NCI-H2227 treated with DMSO at 0.1 percent for 48 hours (cell line): ENCODE measurements at places on chromosomes 5 and 9.

- no peak for DNase-seq
These were observed 164.5 kb upstream of the NFIB start for GRCh38 chr9:14478175-14479162.

DNA sequence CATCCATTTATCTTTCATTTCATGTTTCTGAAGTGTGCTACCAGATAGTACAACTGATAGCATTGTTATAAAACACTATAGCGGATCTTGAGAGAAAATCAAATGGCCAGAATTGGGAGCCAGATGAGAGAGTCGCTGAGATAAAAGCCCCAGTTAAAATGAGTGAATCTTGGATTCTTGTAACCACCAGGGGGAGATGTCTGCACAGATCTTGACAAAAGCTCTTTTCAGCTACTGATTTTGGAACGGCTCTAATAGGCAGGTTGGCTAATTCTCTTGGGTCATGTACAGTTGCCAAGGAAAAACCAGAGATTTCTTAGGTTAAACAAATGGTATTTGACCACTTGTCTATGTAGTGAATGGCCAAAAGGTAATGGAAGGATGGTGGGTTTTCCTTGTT lies 21.7 kb downstream of the F2RL2 start:
- DNase-seq, result no peak

DNA sequence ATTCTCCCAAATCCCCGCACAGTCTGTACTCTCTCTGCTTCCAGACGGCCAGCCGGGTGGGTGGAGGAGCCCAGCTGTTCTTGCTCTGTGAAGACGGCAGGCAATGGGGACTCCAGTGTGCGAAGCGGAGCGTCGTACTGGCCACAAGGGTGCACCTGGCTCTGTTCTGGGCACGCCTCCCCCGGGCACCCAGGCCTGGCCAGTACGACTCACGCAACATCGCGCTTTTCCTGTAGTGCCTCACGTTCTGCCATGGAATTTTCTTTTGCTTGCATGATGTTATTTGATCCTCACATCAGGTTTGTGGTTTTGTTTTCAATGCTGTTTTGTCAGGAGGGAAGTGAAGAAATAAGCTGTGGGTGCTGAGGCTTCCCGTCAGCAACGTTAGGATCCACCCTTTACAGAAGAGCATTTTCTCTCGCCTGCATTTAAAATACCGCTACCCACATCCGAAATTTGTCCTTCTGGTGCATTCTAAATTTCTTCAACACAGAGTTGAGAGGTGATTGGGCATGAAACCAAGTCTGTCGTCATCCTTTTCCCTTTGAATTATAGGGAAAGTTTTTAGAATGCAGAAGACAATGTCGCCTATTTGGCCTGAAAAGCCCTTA lies 311.7 kb downstream of the TRIM36 start:
- no peak for DNase-seq

- DNase-seq, result peak; percentile 39
These were observed 15.2 kb downstream of the PTGES start for GRCh38 chr9:129737479-129738274.

DNA sequence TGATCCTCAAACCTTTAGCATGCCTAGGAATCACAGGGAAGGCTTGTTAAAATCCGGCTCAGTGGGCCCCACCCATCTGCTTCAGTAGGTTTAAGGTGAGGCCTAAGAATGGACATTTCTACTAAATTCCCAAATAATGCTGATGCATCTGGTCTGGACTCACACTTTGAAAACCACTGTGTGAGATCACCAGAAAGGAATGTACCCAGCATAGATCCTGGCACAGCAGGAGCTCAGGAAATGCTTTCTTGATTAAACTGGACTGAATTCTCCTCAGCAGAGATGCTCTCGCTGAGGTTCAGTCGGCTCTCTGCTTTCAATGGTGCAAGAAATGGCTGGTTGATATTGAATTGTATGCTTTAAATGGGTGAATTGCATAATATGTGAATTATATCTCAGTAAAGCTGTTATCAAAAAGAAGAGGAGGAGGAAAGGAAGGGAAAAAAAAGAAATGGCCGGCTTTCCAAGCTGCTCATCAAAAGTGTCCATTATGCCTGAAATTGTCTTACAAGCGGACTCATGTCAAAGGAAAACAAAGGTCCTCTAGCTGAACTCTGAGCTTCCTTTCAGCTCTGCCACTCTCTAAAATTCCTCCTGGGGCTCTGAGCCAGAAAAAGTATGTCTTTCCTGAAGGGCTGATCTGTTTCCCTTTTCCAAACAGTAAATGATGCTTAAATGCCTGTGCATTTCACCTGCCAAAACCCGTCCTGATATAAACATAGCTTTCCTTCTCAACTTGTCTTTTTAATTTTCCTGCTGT lies 77.6 kb upstream of the SAP30L start:
- DNase-seq, result peak; percentile 15

DNA sequence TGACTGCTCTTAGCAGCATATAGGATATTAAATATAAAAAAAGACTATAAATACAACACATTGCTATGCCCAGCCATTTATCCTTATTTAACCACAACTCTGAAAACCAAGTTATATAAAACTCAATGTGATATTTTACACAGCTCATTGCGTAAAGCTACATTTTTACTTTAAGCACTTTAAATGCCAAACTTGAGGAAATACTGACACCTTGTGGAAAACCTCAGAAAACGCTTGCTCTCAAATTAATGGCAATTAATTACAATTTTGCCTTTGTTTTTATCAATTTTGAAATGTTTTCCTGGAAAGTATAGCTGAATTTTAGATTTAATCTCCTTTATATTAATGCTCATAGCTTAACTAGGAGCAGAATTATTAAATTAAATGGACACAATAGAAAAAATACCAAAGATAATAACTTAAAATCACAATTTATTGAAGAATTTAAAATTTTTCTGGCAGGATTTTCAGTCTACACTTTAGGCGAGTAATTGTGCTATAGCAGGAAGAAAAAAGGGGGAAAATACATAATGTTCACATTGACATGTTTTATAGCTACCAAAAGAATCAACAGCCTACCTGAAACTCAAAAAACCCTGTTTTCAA lies 25.2 kb upstream of the PLAC8L1 start:
- DNase-seq, result no peak

DNA sequence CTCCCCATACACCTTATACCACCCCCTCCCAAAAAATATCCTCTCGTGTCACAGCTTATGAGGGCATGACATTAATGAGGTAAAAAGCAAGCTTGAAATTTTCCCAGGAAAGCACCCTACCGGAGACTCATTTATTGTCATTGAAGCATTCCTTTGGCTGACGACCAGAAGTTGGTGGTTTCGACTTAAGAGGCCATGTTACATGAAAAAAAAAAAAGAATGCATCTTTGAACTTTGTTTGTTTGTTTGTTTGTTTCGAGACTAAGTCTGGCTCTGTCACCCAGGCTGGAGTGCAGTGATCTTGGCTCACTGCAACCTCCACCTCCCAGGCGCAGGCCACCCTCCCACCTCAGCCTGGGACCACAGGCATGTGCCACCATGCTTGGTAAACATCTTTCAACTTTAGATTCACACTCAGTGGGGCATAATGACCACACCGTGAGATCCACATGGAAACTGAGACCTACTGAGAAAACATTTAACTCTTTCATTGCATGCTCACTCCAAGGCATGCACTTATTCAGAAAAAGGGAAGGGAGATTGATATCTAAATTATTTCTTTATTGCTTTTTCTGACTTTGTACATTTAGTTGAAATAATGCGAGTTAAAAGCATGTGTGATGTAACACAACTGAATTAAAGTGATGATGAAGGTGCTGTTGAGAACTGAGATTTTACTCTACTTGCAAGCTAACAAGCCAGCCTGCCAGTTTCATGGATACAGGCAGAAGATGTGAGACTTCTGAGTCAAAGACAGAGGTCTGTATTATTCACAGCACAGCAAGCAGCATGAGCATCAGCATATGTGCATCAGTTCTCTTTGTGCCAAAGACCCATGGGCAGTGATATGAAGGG lies 5.1 kb upstream of the RAB14 start:
- DNase-seq, result no peak

DNA sequence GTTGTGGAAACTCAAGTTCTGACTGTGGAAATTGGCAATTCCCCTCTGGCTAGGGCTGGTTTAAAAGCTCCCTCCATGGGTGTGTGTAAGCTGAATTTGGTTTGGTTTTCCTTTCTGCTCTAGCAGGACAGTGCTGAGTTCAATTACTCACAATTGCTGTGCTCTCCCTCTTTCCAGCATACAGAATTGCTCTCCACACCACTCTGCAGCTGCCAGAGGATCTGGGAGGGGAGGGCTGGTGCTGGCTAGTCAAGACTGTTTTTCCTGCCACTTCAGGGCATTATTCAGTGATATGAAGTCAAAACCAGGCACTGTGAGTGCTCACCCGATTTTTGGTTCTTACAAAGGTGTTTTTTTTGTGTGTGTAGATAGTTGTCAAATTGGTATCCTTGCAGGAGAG lies 336.9 kb upstream of the SLC24A2 start:
- no peak for DNase-seq

DNA sequence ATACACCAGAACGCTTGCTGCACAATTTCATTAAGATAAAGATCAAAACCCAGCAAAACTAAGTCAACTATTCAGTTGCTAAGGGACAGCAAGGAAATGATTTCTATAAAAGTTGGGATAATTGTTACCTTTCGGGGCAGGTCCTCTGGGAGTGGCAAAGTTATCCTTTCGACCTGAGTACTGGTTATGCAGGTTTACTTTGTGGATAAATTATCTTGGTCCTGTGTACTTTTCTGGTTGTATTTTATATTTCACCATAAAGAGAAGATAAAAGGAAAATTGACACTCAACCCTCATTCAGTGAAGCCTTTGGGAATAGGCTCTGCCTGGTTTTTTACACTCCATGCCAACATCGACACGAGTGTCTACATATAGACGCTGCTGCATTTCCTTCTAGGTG lies 146.5 kb downstream of the SYK start:
- DNase-seq, result no peak

DNA sequence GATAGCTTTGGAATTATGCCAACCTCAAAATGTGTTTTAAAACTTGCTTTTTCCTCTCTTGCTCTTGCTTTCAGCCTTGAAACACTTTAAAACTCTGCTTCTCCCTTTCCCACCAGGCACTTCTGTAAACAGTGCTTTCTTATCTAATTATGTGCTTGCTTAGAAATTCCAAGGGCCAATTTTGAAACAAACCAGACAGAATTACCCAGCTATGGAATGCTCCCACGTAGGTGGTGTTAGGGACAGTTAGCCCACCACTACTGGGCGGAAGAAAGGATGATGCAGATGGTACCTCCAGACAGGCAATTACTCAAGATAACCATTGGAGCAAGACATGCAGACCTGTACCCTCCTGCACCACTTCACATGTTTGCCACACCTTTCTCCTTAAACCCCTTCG lies 523.0 kb upstream of the PTPRD start:
- no peak for DNase-seq

- no peak for DNase-seq
These were observed 7.4 kb upstream of the CDK5RAP2 start for GRCh38 chr9:120587328-120587727.

DNA sequence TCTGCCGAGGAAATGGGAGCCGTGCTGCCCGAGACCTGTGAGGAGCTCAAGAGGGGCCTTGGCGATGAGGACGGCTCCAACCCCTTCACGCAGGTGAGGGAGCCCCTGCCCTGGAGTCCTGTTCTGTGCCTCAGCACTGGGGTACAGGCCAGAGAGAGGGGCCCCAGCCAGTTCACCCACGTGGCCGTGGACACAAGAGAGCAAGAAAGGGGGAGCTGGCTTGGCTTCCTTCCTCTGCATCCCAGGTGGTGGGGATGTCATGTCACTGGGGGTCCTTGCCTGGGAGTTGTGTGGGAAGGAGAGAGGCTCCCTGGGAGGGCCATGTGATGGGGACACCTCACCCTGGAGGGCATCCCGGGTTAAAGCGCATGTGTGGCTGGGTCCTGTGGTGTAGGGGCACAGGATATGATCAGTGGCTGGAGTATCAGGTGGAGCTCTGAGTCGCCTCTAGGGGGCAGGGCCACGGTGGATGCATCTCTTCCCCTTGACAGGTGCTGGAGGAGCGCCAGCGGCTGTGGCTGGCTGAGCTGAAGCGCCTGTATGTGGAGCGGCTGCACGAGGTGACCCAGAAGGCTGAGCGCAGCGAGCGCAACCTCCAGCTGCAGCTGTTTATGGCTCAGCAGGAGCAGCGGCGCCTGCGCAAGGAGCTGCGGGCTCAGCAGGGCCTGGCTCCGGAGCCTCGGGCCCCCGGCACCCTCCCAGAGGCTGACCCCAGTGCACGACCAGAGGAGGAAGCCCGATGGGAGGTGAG lies 7.5 kb downstream of the N4BP3 start:
- DNase-seq, result peak; percentile 59

DNA sequence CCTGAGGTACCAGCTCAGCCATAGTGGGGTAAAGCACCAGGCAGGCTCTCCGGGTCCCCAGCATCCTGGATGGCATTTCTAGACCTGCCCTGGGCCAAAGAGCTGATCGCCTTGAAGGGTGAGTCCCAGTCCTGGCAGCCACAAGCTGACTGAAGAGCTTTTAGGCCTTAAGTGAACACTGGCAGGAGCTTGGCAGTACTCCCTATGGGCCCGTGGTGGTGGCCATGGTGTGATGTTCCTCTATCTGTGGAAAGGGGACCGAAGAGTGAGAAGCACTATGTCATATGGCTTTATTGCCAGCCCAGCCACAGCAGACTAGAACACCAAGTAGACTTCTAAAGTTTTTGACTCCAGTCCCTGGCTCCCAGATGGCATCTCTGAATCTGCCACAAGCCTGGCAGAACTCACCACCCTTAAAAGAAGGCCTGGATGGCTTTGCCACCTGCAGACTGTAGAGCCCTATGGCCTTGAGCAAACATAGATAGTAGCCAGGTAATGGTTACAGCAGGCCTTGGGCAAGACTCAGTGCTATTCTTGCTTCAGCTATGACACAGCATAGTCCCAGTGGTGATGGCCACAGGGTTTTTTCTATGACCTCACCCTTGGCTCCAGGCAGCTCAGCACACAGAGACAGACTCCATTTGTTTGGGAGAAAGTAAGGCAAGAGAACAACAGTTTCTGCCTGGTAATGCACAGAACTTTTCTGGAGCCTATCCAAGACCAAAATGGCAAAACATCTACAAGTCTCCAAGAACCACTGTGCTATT lies 801.5 kb upstream of the DMAC1 start:
- DNase-seq, result no peak

DNA sequence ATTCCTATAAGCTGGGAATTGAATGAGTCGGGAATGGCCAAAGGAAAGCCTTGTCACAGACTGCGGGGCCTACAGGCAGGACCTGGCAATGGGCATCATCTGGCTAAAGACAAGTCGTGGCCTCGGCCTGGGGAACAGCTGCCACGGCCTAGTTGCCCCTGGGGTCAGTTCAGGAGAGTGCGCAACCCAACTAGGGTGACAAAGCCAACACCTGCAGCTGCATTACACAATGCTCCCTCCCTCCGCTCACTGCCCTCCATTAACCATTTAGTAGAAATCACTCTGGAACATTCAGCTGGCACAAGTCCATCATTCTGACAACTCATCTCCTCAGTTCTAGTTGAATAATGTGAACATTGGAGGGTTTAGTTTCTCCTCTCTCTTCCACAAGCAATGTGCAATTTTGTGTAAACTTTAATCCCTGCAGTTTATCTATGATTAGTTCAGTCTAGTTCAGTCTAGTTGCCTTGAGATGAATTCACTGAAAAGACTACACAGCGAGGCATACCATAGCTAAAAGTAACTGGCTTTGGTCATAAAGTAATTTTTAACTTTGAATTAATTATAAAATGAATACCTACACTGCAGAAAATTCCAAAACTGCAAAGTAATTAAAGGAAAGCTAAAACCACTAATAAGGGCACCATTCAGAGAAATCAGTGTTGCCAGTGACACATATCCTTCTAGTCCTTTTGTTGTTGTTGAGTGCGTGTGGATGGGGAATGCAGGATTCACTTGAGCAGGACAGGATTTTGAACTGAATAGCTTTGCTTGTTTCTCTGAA lies 5.1 kb downstream of the GLDC start:
- no peak for DNase-seq
